ENCODE measurements at places on chromosomes 5 and 9.
A peak's percentile ranks its signal among the peaks of the same experiment; 100 is the strongest.

- no peak for DNase-seq
Measured at GRCh38 chr5:98106116-98107031, 667.1 kb upstream of the RGMB start.

GRCh38 chr9:123338710-123339665, 17.0 kb upstream of the CRB2 start:
- DNase-seq, result no peak

DNA sequence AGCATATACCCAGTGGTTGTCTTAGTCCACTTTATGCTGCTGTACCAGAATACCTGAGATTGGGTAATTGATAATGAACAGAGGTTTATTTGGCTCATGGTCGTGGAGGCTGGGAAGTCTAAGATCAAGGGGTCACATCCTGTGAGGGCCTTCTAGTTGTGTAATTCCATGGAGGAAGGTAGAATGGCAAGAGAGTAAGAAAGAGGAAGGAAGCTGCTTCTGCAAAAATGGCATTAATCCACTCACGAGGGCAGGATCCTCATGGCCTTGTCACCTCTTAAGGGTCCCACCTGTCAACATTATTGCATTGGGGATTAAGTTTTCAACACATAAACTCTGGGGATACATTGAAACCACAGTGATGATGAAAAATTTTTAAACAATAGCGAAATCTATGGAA, 17.0 kb downstream of the BTNL8 start:
- no peak for DNase-seq

DNA sequence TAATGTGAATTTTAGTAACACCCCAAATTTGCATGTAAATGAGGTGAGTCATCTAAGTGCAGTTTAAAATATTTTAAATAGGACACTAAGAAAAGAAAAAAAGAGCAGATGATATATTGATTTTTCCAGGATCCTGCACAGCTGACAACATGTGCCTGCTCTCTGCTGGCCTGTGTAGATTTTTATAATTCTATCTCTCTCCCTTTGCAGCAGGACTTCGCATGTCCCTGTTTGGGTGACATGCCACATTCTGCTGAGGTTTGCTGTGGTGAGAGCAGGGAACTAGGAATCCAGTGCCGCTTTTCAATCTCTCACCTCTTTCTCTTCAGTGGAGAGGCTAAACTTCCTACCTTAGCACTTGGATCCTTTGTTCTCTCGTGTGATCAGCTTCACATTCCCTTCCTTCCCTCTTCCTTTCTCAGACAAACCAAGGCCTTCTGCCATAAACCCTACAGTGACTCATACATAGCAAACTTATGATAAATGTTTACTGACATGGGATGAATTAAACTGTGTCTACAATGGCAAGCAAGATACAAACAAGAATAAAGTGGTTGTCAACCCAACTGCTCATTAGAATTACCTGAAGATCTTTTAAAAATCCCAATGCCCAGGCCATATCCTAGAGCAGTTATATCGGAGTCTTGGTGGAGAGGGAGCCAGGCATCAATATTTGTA, 198.8 kb upstream of the EFNA5 start:
- no peak for DNase-seq

GRCh38 chr9:88775037-88775471, 216.2 kb upstream of the S1PR3 start:
- DNase-seq, result no peak

DNA sequence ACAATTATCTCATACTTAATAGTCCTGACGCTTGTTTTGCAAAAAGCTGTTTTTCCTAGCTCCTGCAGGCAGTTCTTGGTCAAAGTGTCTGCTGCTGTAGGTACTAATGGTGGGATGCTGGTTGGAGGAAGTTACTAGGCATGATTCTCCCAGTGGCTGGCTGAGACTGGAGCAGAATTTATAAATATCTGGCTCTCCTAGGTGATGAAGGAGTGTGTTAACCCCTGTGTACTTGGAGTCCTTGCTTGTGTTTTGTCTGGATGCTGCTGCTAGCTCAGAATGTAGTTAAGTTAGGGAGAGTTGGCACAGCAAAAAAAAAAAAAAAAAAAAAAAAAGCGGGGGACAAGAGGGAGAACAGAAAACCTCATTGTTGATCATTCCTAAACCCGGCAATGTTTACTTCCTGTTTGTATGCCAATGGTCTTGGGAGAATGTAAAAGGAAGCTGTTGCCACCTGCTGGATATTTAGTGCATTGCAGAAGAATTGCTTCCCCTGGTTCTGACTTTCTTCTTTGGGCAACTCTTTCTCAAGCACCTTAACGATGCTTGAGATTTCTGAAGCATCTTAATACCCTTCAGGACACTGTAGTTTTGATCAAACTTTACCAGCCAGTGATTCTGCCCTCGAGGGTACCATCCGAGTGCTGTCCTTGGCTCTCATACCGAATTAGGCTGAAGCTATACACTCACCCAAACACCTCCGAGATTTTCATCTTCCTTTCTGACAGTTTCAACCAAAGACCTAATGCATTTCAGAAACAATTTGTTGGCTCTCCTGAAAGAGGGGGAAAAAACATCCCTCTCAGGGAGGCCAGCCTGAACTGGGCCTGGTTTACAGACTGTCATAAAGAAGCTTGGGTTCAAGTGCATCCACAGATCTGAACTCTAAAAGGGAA, 71.7 kb upstream of the WWC1 start:
- peak; percentile 49 for DNase-seq

GRCh38 chr9:70438341-70438928, 24.0 kb upstream of the KLF9 start:
- DNase-seq, result no peak

GRCh38 chr5:42583322-42583721, 160.1 kb downstream of the GHR start:
- DNase-seq, result no peak

- no peak for DNase-seq
Measured at GRCh38 chr5:11432116-11432515, 472.1 kb downstream of the CTNND2 start.

- no peak for DNase-seq
Measured at GRCh38 chr9:96014078-96014477, 138.6 kb downstream of the ERCC6L2 start.

- DNase-seq, result no peak
Measured at GRCh38 chr5:136023958-136024541, 4.7 kb upstream of the TGFBI start.

GRCh38 chr9:2576631-2577030, 45.0 kb upstream of the VLDLR start:
- DNase-seq, result no peak

- DNase-seq, result no peak
Measured at GRCh38 chr5:34415559-34416198, 240.4 kb upstream of the RAI14 start.

GRCh38 chr5:64942460-64942859, 173.7 kb downstream of the CWC27 start:
- no peak for DNase-seq

GRCh38 chr5:139140591-139141071, 57.5 kb downstream of the SIL1 start:
- no peak for DNase-seq

GRCh38 chr5:80905405-80905804, 54.8 kb upstream of the RASGRF2 start:
- DNase-seq, result no peak

GRCh38 chr5:157369507-157369906, 90.5 kb upstream of the NIPAL4 start:
- DNase-seq, result no peak

GRCh38 chr9:21154018-21154608, 12.3 kb downstream of the IFNA21 start:
- DNase-seq, result no peak

Measured in NCI-H1048 (cell line).